ENCODE measurements at places on chromosomes 12 and 14.

DNA sequence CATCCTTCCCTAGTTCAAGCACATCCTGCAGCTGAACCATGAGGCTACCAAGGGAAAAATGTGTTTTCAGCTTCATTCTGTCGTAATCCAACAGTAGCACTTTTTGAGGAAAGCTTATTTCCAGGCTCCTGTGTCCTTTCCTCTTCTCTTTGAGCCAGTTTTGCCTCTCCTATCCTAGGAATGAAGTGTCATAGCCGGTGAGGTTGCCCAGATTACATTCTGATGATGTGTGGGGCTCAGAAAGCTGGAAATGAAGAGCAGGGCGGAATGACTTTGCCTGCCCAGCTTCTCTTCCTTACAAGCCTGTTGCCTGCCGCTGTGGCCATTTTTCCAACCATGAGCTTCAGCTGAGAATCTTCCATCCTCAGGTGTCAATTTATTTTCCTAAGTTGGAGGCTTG is 381.8 kb downstream of the NUAK1 start:
- no peak for DNase-seq

GRCh38 chr12:119713551-119714031 is 45.7 kb downstream of the PRKAB1 start:
- DNase-seq: peak; percentile 82

DNA sequence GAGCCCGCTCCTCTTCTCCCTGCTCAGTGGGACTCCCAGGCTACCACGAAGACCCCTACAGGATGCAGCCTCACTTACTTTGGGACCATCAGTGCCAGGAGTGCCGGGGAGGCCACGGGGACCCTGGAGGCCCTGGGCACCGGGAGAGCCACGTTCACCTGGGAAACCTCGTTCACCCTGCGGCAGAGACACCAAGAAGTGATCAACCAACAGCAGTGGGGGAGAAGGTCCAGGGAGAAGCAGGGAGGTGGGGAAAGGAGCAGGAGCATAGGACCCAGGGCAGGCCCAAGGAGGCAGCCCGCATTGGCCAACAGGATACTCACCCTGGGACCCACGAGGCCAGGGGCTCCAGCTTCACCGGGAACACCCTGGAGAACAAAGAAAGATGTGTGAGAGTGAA is 19.4 kb downstream of the TMEM106C start:
- no peak for DNase-seq

- DNase-seq: no peak
Observed at GRCh38 chr14:59435987-59436386, 29.2 kb downstream of the GPR135 start.

DNA sequence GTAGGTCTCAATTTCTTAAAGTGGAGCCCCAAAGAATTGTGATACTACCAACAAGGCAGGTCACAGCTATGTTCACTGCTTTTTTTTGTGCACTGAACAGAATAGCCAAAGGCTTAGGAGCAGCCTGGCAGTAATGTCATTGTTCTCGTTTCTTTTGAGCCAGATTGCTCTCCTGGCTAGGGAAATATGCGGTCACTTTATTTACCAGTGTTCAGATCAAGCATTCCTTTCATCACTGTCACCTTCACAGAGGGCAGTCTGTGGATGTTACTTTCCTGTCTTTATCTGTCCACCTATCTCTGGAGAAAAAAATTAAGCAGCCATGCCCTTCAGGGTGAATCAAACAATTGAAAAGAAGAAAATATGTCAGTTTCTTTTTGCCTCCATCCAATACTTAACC is 159.6 kb downstream of the BTG1 start:
- DNase-seq: peak; percentile 94
